ENCODE measurements at places on chromosomes 12 and 14.

DNA sequence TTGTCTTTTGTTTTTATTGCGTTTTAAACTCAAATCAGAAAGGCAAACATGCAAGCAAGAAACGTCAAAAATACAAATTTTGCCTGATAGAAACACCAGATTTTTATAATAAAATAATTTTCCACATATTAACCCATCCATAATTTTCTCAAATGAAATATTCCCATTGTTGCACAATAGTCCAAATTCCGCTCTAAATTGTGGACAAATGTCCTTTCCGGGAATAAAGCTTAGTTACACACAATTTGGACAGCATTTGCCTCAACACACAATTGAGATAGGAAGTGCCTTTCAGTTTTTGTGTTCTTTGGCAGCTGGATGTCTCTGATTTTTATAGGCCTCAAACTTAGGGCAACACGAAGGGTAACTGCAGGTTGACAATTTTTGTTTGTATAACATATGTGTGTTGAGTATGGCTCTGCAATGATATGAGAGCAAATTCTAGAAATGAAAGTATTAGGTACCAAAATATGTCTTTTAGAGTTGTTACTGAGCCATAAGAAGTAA is 105.8 kb downstream of the DIO2 start:
- no peak for DNase-seq

DNA sequence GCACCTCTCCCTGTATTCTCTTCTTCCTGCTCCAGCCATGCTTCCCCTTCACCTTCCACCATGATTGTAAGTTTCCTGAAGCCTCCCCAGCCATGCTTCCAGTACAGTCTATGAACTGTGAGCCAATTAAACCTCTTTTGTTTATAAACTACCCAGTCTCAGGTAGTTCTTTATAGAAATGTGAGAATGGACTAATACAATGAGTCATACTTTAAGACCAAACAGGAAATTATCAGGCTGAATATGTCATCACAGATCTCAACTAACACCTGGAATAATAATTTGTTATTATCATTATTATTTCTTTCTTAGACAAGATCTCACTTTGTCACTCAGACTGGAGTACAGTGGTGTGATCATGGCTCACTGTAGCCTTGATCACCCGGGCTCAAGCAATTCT is 85.4 kb downstream of the KCNMB4 start:
- DNase-seq: no peak

- DNase-seq: no peak
These were observed 115.8 kb upstream of the MED13L start for GRCh38 chr12:116393255-116393654.

DNA sequence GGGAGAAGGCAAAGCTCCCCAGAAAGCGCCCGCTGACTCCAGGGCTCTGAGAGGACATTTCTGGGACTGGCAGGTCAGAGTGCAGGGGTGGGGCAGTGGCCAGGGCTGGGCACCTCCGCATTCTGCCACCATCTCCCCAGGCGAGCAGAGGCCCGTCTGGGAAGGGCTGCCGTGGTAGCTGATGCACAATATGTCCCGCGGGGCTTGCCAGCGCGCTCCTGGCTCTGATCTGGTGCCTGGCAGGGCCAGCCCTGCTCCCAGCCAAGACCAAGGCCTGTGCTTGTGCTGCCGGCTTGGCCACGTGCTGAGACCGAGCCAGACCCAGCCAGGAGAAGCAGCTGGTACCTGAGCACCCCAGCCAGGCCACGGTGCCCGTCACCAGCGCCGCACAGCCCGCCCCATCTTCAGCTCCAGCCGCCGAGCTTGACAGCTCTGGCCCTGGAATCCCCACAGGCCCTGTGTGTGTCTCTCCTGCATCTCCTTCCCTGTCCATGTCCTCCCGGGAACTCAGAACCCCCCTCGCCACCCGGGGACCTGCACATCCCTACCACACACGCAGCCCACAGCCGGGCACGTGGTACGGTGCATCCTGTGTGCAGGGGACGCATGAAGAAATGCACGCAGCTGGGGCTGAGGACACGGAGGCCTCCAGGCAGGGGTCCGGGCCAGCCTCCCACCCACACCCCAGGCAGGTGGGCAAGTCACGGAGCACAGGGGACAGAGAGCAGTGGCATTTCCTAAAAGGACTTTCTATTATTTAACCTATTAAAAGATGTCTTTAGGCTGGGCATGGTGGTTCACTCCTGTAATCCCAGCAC is 68.6 kb upstream of the C14orf180 start:
- no peak for DNase-seq
